ENCODE measurements at places on chromosomes 2 and 18. TPM values are rescaled to one million over a fixed set of nuclear protein-coding genes. Genes with fewer than 3 reads are reported as not detected.

DLGAP1 gene
- total RNA-seq, result 0.22 TPM

LOXHD1 gene
- total RNA-seq, result not detected

FEV gene
- not detected for total RNA-seq

MC2R gene
- total RNA-seq, result not detected

ALLC gene
- not detected for total RNA-seq

GPAT2 gene
- 1.0 TPM for total RNA-seq

RTP5 gene
- total RNA-seq, result not detected

PAIP2B gene
- under 0.01 TPM for total RNA-seq

COLEC11 gene
- not detected for total RNA-seq

PLGLB2 gene
- total RNA-seq, result 1.5 TPM

ARHGAP25 gene
- total RNA-seq, result not detected

EPAS1 gene
- total RNA-seq, result 66.3 TPM

CFAP65 gene
- not detected for total RNA-seq

SCN7A gene
- not detected for total RNA-seq

GRCh38 chr2:157684940-157685466 lies 56.3 kb upstream of the ACVR1C start:
- DNase-seq, result no peak

GRCh38 chr2:66696374-66696773 lies 261.4 kb downstream of the MEIS1 start:
- no peak for DNase-seq

DNA sequence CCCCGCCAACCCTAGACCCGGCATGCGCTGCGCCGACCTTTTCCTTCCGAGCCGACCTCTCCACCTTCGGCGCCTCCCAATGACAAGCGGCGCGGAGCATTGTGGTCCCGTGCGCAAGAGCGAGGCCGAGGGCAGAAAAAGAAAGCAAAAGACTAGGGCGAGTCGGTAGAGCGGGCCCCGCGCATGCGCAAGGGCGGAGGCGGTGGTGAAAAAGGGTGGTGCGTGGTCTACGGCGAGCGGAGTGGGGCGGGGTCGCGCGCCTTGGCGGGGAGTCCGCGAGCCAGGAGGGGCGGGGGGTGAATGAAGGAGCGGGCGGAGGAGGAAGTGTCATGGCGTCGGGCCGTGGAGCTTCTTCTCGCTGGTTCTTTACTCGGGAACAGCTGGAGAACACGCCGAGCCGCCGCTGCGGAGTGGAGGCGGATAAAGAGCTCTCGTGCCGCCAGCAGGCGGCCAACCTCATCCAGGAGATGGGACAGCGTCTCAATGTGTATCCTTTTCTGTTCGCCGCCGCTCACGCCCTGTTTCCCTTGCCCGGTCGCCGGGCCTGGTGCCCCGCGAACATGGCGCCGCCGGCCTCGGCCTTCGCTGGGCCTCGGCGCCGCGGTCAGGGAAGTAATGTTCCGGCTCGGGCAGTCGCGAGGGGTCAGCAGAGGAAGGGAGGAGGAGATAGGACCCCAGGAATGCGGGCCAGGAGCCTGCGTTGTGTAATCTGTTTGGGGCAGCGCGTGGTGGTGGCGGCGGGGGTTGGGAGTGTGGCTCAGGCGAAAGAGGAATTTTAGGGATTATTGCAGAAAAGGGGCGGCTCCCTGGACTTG lies at the start of gene CCNT2:
Gene CCNT2, plus strand, starts transcription at position 297 of the 815 bp plus-strand sequence. Its CDS starts 33 bp downstream, at position 330.
- peak; percentile 100 for DNase-seq

DNA sequence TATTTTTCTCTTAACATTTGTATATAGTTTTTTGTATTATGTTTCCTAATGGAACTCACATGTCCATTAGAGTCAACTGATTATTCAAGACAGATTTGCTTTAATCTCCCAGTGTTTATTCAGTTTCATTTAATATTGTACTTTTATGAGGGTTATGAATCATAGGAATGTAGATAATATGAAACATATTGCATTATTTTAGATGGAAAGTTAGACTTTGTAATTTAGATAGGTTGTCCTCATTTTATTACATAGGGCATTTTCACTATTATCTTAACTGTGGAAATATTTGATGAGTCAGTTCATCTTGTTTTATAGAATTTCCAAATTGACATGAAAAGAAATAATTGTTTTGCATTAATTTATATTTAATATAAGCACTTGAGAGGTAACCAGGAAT lies 240.8 kb downstream of the PLCL1 start:
- DNase-seq, result peak; percentile 7

- no peak for DNase-seq
Measured at GRCh38 chr2:199922856-199923255, 11.8 kb downstream of the C2orf69 start.

GRCh38 chr2:75587954-75588587 lies 27.3 kb upstream of the EVA1A start:
- peak; percentile 93 for DNase-seq

DNA sequence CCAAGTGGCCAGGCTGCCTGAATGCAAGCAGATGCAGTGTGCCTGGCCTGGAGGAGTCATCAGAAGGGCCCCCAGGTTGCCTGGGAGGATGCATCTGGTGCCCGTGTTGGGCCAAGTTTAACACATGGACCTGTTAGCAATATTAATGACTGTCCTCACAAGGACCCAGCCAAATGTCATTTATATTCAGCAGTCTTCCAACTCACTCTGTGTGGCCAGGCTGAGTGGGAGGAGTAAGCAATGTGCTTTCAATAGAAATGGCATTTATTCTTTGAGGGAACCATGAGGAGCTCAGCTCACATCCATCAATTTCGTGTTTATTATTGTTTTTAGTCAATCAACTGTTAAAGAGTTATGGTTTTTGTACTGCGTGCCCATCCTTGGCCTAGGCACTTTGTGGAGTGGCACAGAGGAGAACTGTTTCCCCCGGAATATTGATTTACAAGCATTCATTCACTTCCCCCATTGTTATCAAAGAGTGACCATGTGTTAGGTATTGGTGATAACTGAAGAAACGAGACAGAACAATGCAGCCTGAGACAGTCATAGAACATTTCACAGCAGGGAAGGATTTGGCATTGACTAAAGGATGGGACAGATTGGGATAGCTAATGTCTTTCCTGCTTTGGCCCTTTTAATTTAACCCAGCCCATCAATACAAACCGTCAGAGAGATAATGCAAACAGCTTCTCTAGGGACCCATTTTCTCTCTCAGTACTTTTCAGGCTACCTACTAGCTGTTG lies 725.2 kb downstream of the TSN start:
- no peak for DNase-seq

DNA sequence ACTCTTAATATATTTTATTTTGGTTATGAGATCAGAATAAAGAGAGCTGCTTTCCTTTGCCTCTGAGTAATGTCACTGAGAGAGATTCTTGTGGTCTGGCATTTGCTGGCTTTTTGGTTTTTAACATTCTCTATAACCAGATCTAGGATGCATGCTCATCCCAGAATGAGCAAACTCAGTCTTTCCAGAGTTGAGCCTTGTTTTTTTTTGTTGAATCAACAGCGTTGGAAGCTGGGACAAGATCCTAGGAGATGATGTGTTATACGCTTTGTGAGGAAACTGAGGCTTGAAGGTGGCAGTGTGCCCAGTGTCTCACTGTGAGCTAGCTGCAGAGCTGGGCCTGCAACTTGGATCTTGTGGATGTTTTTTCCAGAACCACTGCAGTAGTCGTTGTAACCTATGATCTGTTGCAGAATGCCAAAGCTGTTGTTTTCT lies 19.5 kb downstream of the MYO1B start:
- peak; percentile 96 for DNase-seq

DNA sequence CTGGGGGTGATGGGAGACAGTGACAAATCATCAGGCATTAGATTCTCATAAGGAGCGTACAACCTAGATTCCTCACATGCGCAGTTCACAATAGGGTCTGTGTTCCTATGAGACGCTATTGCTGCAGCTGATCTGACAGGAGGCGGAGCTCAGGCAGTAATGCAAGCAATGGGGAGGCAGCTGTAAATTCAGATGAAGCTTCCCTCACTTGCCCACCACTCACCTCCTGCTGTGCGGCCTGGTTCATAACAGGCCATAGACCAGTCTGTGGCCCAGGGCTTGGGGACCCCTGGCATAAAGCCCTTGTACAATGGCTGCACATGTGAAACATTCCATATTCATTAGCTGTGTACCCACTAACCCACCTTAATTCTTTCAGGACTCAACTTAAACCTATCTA lies 18.0 kb downstream of the NMUR1 start:
- DNase-seq, result no peak

- no peak for DNase-seq
Measured at GRCh38 chr2:62992561-62992960, 58.1 kb upstream of the OTX1 start.

DNA sequence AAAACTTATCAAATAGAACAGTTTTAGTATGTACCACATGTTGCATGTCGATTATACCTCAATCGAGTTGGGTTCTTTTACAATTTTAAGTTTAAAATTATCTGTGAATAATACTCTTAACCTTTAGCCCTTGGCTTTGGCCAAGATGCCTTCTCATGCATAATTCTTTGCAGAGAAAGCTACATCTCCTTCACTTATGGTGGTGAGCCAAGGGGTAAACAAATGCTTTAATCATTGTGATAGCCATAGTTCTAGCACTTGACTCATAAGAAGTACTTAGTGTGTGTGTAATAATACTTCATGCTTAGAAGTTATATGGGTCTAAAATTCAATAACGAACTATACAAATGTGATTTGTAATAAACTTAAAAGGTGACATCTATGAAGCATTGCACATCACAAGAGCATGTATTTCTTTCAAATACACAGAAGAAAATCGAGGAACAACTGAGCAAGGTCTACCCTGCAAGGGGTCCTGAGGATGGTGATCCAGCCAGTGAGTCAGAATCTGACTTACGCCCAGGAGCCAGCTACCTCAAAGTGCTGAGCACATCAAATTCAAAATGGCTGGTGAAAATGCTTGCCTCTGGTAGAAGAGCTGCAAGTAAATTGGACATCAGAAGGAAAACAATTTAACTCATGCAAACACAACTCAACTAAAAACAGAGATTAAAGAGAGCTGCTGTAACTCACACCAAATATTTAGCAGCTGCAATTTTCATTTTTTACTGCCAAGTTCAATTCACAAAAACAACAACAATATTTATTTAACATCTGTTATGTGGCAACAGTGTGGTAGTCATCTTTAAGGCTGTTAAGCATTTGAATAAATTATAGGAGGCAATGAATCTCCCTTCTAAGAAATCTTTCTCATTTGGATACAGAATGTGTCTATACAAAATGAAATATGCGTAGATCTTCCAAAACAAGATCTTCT lies 23.8 kb upstream of the TTC39C start:
- peak; percentile 26 for DNase-seq

- DNase-seq, result no peak
Measured at GRCh38 chr2:230106771-230107170, 38.0 kb upstream of the SLC16A14 start.

GRCh38 chr2:196331143-196331542 lies 159.8 kb upstream of the STK17B start:
- peak; percentile 94 for DNase-seq

DNA sequence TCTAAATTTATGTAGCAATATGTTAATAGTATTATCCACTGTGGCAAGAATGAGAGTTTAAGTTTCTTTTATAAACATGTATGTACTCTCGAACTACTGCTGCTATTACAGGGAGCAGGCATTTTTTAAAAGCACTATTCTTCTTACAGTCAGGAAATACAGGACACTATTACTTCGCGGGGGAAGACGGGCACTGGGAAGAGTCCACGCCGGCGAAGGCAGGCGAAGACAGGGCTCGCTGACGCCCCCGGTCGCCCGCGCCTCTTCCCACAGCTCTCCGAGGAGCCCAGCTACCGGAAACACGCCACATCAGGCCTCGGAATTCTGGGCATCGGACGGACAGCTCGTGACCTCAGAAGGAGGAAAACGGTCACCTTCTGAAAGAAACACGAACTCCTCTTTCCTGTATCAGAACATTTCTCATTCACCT lies 90.2 kb downstream of the FAM161A start:
- peak; percentile 92 for DNase-seq

DNA sequence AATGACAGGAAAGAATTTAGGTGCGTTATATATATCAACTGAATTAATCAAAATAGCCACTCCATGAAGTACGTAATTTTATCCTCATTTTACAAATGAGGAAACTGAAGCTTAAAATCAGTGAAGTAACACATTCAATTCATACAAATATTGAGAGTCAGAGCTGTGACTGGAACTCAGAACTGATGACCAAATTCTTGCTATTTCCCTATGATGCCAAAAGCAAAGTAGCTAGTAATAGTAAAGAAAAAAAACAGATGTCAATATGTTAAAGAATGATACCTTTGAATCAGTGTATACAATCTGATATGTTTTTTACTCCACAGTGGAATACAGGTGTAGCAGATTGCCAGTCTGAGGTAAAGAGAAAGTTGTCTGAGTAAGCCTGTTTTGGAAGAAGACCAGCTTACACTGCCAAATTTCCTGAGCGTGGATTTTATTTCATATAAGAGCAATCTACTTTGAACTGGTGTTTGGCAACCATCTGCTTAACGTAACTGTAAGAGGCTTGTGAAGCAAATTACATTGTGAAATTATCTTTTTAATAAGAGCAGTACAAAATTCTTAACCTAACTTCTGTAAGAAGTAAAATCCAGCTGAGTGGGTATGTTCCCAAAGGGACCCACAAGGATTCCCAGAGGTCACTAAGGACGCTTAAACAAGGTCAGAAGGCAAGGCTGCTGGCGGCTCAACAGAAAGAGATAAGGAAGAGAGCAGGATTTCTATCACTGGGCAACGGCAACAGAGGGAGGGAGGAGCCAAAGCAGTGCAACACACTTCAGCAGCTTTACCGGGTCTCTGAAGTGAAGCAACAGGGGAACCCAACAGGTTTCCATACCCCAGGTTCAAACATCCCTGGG lies 85.6 kb downstream of the IKZF2 start:
- peak; percentile 26 for DNase-seq

GRCh38 chr18:48622911-48623431 lies 84.1 kb downstream of the CTIF start:
- peak; percentile 51 for DNase-seq

DNA sequence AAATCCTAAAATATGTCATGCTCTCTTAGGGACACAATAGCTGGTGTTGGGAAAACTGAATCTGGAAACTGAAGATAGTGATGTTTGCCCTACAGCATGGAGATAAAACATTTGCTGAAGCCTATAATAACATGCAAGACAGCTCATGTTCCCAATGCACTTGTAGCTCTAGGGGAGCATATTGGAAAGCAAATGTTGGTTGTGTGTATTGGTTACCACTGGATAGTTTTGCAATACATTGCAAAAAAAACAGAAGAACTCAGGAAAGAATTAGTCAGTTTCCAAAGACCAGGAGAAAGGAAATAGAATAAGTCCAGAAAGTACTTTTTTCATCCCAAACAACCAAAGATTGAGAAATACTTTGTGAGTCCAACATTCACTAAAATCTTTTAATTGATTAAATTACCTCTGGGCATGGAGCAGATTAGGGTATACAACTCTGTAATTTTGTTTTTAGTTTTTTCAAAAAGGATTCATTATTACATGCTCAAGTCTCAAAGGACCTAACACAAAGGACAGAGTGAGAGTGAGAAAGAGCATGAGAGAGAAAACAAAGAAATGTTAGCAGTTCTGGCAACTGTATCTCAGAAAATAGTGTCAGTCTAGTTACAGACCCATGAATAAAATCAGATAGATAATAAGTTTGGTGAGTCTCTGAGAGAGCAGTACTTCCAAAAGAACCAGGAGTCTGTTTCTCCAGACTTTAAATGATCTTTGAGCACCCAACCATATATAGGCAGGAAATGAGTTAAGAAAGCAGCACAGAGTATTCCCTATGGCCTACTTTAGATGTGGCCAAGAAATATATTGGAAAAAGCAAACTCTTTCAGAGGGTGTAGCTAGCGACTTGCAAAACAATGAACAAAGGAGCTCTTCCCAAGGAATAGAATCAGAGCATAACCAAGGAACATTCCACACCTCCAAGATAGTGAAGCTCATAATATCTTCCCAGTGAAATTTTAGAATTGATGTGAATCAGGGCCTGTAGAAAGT lies 36.6 kb upstream of the COL3A1 start:
- peak; percentile 81 for DNase-seq
